ENCODE measurements at places on chromosomes 3 and 15. TPM values are rescaled to one million over a fixed set of nuclear protein-coding genes. Genes with fewer than 3 reads are reported as not detected.

Gene ARNT2
- total RNA-seq: 17.9 TPM

Gene C2CD4B
- total RNA-seq: 1.2 TPM

Gene TEX55
- total RNA-seq: 0.27 TPM

DNA sequence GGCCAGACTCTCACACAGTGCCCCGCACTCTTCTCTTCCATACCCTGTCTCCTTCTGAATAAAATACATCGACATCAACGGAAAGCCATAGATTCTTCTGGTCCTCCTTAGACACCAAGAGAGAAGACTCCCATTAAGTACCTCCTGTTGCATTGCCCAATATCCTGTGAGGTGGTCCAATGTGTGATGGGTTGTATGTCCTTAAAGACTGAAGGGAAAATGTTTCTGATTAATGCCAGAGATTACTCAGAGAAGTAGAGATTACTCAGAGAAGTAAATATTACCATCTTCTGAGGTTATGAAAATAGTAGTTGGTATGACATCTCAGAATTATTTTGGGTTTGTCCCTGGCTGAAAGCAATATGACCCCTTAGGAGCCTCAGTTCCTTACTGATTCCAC lies 60.8 kb upstream of the GALNT15 start:
- no peak for DNase-seq

DNA sequence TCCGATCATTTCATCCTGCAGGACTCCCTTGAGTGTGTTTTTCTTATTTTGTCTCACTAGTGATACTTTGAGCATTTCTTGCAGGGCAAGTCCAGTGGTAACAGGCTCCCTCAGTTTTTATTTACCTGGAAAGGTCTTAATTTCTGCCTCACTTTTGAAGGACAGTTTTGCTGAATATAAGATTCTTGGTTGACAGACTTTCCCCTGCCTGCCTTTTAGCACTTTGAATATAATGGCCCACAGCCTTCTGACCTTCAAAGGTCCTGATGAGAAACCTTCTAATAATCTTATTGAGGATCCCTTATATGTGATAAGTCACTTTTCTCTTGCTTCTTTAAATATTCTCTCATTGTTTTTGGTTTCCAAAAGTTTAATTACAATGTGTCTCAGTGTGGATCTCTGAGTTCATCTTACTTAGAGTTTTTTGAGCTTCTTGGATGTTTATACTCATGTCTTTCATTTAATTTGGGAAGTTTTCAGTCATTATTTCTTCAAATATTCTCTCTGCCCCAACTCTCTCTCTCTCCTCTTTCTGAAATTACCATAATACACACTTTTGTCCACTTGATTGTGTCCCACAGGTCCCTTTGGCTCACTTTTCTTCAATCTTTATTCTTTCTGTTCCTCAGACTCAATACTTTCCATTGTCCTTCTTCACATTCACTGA lies 36.3 kb upstream of the ARIH1 start:
- no peak for DNase-seq

DNA sequence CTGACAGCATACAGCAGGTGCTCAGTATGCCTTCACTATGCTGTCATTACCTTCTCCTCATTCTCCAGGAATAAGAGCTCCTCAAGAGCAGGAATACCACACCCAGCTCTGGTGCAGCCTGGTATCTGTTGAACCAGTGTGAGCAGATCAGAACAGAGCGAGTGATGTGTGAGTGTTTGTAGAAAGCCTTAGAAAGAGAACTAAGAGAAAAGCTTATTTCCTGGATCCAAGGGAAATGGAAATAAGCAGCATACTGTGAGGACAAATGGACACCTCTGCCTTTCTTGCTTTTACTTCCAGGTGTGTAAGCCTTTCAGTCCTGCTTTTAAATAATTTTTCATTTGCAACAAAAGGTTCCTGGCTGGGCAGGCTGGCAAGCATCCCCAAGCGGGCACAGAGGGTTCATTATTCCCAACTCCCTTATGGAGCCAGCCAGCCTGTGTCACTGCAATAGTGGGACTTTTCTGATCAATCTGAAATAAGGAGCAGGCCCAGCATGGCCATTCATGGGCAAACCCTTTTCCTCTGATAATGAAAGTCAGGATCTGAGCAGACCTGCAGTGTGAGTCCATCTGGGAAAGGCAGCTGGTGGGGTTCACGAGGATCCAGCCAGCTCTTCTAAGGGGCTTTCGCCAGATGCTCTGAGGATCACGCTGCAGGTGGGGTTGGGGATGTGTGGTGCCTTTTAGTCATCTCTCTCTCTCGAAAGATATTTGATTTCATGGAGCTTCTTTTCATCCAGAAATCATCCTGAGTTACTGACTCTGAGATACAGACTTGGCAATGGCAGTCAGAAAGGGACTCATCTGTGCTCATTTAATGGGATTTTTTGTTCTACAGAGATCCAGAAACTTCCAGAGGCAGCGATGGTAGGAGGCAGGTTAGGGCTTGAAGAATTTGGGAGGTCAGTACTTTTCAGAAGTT lies 594.9 kb upstream of the CFAP20DC start:
- no peak for DNase-seq

GRCh38 chr15:48493763-48494225 lies 151.7 kb downstream of the FBN1 start:
- no peak for DNase-seq

Measured in thyroid gland (tissue), 4 donors.